ENCODE measurements at places on chromosomes 5 and 9. TPM values are rescaled to one million over a fixed set of nuclear protein-coding genes. Genes with fewer than 3 reads are reported as not detected.

The MRPS2 gene
- 78.8 TPM for total RNA-seq

- DNase-seq: no peak
Observed at GRCh38 chr5:94992325-94992724, 292.6 kb downstream of the MCTP1 start.

- DNase-seq: no peak
Observed at GRCh38 chr5:66906021-66906420, 290.6 kb downstream of the CD180 start.

DNA sequence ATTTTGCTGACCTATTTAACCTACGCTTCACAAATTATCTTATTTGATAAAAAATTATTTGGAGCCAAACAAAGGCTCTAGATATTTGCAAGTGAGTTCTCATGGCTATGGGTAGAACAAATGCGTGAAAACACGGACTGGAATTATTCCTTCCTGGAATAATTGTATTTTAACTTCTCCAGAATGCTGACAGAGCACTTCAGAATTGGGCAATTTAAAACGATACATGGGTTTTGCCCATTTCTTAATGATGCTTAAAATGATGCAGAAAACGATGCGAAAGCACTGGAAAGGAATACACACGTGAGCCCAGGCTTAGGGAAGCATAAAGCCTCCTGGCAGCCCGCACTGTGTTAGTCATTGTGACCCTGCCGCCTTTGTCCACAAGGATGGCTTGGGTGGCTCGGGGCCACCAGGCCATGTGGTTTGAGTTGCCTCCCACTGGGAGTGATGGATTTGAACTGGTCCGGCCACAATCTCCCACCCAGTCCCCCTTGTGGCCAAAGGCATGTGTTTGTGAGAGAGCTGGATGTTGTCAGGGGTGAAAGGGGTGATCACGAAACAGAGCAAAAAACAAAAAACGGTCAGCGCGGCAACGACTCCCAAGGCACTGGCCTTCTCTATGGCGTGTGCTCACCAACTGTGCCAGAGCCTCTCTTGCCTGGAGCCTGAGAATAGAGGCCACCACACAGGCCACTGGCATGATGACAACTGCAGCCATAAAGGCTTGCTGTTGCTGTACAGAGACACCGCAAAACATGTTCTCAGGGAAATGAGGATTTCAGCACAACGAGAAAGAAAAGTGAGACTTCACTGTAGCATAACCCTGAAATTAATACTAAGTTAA lies 234.2 kb upstream of the ADAMTS16 start:
- no peak for DNase-seq

- no peak for DNase-seq
Observed at GRCh38 chr5:40428126-40428525, 251.6 kb upstream of the PTGER4 start.

DNA sequence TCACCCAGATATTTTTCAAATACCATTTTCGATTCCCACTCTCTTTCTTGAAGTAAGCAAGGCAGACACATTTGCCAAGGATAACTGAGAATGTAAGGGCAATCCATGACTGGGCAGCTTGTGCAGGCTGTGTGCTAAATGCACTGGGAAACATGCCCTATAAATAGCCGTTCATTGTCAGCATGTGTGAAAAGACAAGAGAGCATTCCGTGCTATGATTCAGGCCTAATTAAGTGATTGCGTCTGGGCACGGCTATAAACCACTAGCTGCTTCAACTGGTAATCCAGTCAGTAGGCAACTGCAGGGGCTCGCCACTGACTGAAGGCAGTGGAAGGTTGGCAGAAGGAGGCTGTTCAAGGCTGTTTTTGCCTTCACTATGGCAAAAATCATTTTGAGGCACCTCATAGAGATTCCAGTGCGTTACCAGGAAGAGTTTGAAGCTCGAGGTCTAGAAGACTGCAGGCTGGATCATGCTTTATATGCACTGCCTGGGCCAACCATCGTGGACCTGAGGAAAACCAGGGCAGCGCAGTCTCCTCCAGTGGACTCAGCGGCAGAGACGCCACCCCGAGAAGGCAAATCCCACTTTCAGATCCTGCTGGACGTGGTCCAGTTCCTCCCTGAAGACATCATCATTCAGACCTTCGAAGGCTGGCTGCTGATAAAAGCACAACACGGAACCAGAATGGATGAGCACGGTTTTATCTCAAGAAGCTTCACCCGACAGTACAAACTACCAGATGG lies at the start of gene HSPB3:
TSS of gene HSPB3 (plus strand) at position 287 of the 745 bp plus-strand sequence. CDS start at position 378, 91 bp downstream.
- no peak for DNase-seq

- DNase-seq: no peak
Observed at GRCh38 chr5:106962464-106963230, 708.1 kb downstream of the EFNA5 start.

DNA sequence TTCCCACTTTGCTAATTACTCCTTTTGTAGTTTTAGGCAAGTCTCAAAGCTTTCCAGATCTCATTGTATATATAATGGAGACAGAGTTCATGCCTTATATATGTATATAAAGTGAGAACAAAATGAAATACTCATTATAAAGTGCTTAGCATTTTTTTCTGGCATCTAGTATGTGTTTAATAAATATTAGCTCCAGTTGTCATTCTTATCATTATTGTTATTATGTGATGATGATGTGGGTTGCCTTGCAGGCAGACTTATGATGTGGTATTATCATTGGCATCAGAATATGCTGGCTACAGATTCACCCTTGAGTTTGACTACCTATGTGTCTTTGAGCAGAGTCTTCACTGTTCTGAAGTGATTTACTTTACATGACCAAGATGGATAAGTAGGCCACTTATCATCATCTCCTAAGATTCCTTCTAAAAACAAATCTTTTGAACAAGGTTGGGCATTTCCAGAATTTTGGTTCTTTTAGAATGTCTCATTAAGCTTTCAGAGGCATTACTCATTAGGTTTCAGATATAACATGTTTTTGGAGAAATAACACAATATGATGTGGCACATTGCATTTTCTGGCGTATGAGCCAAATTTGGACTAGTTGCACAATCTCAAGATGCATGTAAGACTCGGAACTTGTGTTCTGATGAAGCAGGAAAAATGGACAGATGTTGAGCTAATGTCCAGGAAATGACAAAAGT lies 145.6 kb upstream of the TNC start:
- DNase-seq: no peak

DNA sequence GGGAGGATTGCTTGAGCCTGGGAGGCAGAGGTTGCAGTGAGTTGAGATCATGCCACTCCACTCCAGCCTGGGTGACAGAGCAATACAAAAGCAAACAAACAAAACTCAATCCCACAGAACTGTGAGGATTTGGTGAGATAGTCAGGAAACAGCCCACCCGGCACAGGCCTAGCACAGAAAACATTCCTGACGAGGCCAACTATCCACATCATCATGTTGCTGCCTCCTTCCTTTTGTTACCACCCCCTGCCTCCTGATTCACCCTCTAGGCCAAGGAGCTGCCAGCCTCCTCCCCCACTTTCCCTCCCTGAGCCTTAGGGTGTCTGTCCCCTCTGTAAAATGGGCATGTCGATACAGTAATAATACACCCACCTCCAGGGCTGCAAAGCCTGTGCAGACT lies 39.0 kb downstream of the STK10 start:
- DNase-seq: no peak

Measured in activated naive CD8-positive, alpha-beta T cell treated with anti-CD3 and anti-CD28 coated beads for 36 hours (primary cell).